Heart left ventricle (tissue), 16 donors: ENCODE measurements at places on chromosomes 6 and 20.

- peak; percentile 78 for DNase-seq
Measured at GRCh38 chr6:32413427-32414047, 6.6 kb upstream of the BTNL2 start.

- no peak for DNase-seq
Measured at GRCh38 chr6:15518057-15518456, 144.8 kb downstream of the DTNBP1 start.

- no peak for DNase-seq
Measured at GRCh38 chr6:90179190-90180169, 117.2 kb downstream of the BACH2 start.

DNA sequence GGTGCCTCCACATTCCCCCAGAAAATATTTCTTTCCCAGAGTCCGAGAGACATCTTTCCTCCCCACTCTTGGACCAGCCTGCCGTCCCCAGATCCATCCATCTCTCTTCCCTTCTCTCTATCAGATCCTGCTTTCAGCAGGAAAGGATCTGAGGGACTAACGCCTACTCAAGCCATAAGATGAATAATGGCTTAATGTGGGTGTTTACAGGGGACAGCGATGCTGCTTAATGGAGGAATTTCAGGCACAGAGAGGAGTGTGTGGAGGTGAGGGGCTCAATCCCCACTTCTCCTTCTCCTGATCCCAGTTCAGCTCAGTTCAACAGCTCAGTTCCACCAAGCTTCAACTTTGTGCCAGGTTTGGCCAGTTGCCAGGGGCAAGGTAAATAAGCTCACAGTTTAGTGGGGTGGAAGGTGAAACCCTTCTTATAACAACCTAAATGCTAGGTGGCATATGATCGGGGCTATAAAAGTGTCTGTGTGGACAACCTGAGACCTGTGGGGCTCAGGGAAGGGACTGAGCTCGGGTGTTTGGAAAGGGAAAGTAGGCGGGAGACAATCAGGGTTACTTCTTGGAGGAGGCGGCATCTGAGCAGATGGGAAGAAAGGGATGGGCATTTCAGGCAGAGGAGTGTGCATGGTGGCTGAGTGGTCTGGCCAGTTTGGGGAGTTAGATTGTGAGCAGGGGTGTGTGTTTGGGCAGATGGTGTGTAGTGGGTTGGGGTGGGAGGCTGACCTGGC lies 55.8 kb downstream of the CDH22 start:
- no peak for DNase-seq

- no peak for DNase-seq
Measured at GRCh38 chr6:70673601-70674000, 5.9 kb downstream of the SMAP1 start.

- no peak for DNase-seq
Measured at GRCh38 chr6:6742535-6742934, 154.0 kb downstream of the LY86 start.

DNA sequence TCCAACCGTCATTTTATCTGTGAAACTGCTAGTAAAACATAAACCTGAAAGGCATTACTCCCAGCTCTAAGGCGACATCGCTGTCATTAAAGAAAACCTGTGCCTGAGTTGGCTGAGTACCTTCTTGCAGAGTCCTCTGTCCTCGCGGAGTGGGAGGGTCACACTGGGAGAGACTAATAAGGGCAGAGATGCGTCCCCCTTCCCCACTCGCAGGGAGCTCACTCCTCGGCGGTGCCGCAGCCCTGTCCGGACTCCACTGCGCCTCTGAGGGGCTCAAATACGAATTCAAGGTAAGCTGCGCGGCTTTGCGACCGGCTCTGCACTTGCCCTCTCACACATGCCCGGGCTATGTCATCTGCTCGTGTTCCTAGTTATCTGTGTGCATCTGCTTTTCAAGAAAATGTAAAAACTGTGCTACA lies at the start of gene COL19A1:
Gene COL19A1, plus strand, starts transcription at position 206 of the 419 bp plus-strand sequence. CDS start 13,012 bp downstream, outside the sequence.
- peak; percentile 40 for DNase-seq

- no peak for DNase-seq
Measured at GRCh38 chr6:9412951-9413559, 977.7 kb upstream of the SLC35B3 start.

DNA sequence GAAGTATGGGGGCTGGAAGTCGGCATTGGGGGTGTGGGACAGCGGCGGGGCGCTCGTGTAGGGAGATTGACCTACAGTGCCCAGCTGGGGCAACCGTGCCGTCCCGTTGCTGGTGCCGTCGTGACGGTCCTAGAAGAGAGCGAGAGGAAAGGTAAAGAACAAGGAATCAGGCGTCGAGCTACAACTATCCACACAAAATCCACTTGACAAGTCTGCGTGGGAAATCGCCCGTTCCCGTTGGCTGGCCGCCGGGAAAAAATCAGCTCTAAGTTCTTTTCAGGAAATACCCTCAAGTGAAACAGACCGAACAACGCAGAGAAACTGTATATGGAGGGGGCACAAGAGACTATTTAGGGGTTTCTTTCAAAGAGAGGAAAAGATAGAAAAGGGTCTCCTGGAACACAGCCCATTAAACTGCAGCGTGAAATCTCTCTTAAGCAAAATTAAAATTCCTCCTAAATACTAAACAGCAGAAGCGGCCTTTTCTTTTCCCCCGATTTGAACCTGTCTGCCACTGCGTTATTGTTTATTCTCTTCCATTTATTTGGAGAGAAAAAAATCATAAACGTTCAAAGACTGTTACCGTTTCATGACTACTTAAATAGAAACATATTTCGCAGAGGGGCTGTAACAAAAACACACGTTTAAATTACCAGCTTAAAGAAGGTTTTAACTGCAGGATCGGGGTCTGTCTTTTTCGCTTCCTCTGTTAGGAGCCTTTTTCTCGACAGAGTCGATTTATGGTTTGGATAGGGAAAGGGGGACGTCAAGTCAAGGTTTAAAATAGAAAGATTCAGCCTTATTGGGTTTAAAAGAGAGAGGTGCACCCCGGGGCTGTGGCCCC lies 4.4 kb downstream of the TFAP2A start:
- no peak for DNase-seq

- no peak for DNase-seq
Measured at GRCh38 chr6:54817834-54818233, 28.7 kb upstream of the FAM83B start.

DNA sequence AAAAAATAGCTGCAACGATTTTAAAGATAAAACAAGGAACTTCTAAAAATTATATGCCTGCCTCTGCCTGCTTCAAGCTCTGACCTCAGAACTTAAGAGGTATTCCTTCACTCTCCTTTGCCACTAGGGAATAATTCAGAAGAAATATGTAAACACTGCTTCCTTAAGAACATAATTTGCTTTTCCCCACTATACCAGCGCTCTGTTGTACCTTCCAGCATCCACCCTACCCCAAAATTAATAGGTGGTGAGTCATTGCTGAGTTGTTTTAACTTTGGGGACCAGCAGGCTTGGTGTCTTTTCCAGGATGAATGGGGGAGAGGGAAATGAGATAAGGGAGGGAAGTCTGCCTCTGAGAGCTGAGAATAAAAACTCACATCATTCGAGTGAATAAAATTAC lies 107.7 kb upstream of the ATXN1 start:
- DNase-seq = no peak

- no peak for DNase-seq
Measured at GRCh38 chr20:21049305-21049828, 56.8 kb downstream of the LINC00237 start.

- no peak for DNase-seq
Measured at GRCh38 chr6:28633445-28634215, 107.9 kb downstream of the GPX5 start.

GRCh38 chr6:147750413-147750812 lies 241.9 kb downstream of the SAMD5 start:
- DNase-seq = no peak

- DNase-seq = no peak
Measured at GRCh38 chr6:141290941-141291721, 841.6 kb upstream of the GJE1 start.

DNA sequence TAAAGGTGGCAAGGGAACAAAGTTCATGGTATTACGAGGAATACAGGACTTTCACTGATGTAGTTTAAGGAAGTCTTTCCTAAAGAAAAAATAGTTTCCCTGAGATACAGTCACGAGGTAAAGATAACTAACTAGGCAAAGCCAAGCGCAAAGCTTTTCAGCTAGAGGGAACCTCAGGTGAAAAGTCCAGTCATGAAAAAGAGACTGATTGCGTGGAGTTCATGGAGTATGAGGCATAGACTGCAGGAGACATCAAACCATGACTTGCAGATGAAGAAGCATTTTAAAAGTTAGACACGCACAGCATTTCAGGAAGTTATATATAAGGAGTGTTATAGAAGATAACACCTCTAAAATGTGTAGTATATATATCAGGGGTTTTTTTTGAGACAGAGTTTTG lies 205.6 kb upstream of the ZNF184 start:
- DNase-seq = no peak

DNA sequence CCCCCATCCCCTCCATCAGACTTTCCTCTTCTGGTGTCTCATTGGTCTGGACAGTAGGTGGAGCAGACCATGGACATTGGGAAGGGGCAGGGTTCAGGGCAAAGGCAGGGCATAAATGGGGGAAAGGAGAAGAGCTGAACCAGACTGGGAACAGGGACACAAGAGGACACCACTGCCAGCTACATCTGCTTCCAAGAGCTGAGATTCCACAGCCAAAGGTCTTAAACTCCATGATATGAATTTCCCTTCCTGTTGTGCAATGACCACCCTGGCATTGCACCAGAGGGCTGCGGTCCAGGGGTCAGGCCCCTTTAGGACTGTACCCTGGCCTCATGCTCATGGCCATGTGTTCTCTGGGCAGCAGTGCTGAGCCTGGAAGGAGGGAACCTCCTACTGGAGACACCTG lies 137.9 kb downstream of the MAFB start:
- no peak for DNase-seq

- no peak for DNase-seq
Measured at GRCh38 chr6:108497883-108498282, 62.8 kb upstream of the FOXO3 start.

GRCh38 chr6:132962936-132963868 lies 148.8 kb downstream of the RPS12 start:
- DNase-seq = peak; percentile 72

DNA sequence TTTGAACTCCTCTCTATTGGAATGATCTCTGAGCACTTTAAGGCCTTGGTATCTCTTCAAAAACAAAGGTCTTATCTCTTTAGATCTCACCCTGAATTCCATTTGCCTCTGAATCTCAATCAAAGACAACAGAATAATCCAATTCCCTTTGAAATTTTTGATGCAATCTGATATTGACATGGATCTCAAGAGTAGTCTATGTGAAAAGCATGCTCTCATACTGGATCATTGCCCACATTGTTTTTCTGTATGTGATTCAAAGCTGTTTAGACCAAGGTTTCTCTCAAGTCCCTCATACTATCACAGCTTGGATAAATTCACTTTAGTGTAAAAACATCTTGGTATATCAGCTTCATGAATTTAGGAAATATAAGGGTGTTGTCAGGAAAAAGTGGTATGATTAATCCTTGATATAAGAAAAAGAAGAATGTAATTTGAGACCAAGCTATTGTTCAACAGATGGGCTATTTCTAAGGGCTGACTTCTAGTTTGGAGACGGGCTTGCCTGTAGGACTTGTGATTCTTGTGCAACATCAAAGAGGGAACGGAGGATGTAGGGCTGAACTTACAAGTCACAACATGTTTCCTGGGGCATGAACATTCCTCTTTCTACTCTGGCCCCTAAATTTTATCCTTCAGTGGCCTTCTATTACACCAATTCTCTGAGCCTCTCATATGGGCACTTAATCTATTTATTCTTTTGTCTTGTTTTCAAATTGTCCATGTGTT lies 77.9 kb upstream of the CITED2 start:
- no peak for DNase-seq

- no peak for DNase-seq
Measured at GRCh38 chr6:139960671-139961070, 586.2 kb upstream of the CITED2 start.

GRCh38 chr6:109513571-109514071 lies 30.6 kb upstream of the ZBTB24 start:
- DNase-seq = no peak

DNA sequence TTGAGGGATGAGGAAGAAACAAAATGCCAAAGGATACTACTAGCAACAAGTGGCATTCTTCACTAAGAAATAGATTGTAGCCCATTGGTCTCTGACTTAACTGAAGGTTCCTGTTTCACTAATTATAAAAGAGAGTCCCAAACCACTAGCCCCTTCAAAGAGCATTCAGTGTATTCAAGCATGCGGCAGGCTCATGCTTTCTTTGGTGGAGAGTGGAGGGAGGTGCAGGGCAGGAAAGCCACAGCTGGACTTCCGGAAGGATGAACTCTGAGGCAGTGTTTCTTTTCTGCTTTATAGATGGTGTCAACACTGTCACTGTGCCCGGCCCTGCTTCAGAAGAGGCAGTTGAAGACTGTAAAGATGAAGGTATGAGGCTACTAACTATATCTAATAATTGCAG lies 636.1 kb downstream of the KIF16B start:
- DNase-seq = no peak

DNA sequence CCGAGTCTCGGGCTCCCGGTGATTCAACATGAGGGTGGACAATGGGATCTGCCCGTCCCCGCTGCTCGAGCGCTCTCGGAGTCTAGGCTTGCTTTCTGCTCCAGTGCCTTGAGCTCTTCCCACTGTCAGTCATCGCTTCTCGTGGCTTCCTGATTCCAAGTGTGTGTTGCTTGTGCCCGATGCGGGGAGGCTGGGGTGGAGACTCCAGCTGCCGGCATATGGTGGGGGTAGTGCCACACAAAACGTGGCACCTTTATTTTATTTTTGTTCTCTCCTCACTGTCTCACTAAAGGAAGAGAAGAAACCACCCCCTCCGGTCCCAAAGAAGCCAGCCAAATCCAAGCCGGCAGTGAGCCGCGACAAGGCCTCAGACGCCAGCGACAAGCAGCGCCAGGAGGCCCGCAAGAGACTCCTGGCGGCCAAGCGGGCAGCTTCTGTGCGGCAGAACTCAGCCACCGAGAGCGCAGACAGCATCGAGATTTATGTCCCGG lies 14.8 kb upstream of the MYL9 start:
- DNase-seq = no peak

GRCh38 chr20:36862857-36863668 lies 12.9 kb upstream of the TLDC2 start:
- no peak for DNase-seq

GRCh38 chr6:20254295-20254694 lies 42.0 kb upstream of the MBOAT1 start:
- DNase-seq = no peak

DNA sequence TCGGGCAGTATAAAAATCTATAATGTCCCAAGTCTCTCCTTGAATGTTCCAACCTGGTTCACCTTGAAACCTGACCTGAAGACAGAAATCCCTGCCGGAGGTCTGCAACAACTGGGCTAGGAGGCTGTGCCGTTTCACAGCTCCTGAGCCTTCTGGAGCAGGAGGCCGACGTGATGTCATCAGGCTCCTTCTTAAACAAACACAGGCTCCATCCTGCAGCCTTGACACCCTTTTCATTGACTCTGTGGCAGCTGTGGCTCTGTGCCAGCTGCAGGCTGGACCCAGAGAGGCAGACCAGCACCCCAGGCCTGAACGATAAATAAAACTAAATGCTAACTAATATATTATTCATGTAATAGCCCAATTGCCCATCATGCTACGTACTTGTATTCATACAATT lies 483.9 kb downstream of the CD83 start:
- DNase-seq = no peak
